ENCODE measurements at places on chromosomes 12 and 14.

- no peak for DNase-seq
Observed at GRCh38 chr12:75747572-75748021, 236.2 kb upstream of the KRR1 start.

DNA sequence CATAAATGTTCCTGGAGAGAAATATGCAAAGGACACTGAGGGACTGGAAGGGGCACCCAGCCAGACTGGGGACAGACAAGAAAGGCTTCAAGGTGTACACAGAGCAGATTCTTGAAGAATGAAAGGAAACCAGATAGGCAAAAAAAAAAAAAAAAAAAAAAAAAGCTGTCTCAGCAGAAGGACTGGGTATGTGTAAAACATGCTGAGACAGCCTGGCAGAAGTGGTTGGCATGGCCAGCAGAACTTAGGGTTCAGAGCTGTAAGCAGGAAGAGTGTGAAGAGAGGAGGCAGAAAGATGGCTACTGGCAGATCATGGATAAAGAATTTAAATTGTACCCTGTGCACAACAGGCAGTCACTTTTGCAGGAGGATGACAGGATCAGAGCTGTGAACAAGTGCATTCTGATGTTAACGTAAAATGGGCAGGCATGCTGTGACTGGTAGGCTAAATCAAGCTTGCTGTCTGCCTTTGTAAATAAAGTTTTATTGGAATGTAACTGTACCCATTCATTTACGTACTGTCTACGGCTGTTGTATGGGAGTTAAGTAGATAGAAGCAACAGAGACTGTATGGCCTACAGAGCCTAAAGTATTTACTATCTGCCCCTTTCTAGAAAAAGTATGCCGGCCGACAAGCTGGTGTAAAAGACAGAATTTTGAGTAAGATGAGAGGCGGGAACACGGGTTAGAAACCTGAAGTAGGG is 42.2 kb downstream of the UBR7 start:
- no peak for DNase-seq

GRCh38 chr14:62307844-62308243 is 545.6 kb downstream of the SNAPC1 start:
- DNase-seq, result no peak

DNA sequence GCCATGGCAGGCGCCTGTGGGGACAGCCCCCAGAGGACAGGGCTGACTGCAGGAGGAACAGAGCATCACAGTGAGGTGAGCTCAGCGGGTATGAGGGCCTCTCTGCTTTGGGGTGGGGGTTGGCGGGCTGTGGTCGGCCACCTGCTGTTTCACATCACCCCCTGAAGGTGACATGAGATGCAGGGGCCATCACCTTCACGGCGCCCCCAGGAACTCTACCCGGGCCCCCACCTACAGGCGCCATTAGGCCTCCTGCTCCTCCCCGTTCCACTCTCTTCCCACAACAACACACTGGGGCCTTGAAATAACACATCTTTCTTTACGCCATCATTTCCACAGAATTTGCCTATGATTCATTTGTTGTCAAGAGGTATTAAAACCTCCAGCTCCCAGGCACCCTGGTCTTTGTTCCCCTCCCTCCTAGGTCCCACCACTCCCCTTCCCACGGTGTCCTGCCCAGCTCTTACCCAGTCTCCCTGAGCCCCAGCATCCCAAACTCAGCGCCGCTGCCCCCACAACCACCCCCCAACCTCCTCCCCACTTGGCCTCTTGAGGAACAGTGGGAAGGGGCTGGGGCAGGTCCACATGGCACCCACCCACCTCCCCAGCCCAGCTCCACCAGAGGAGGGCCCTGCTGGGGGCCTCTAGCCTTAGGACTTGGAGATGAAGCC is 12.7 kb upstream of the HDAC7 start:
- no peak for DNase-seq

DNA sequence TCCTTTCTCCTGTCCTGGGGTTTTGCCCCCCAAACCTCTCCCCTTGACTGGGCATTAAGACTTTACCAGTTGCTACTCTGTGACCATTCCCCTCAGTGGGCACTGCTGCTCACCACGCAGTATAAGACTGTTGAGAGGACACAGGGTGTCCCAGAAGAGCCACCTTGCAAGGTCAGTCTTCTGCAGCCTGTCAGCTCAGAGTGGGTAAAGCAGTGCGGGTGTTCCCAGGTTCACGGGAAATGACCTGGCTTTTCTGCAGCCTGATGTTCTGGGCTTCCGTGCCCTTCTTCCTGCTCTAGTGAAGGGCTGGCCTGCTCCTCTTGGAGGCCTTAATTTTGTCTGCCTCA is 34.2 kb downstream of the KCNA1 start:
- DNase-seq, result no peak

- no peak for DNase-seq
Observed at GRCh38 chr12:77578466-77579220, 252.1 kb upstream of the NAV3 start.

GRCh38 chr12:65634626-65635331 is 189.5 kb upstream of the HMGA2 start:
- no peak for DNase-seq

DNA sequence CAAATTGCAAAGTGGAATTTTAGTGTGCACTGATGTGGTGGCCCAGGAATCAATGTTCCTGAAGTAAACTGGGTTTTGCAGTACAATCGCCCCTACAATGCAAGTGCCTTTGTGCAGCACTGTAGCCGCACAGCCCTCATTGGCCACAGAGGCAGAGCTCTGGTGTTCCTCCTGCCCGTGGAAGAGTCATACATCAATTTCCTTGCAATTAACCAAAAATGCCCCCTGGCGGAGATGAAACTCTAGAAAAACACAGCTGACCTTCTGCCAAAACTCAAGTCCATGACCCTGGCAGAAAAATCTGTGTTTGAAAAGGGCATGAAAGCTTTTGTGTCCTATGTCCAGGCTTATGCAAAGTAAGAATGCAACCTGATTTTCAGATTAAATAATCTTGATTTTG is 117.9 kb upstream of the PRB2 start:
- no peak for DNase-seq

DNA sequence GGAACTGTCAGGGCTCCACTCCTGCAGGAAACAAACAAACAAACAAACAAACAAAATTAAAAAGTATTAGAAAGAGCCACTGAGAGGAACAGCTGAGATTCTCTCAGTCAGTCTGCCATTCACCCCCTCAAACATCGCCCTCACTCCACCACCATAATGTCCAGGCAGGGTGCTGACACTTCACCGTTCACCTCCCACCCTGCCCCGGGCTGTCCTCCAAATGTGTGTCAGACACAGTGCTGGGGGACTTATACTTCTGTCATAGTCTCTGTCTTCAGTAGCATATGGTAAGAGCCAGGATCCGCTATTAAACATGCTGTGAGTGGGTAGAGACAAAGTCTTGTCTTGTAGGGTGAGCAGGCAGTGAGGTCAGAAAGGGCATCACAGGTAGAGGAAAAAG is 28.3 kb downstream of the KRT18 start:
- DNase-seq, result no peak

DNA sequence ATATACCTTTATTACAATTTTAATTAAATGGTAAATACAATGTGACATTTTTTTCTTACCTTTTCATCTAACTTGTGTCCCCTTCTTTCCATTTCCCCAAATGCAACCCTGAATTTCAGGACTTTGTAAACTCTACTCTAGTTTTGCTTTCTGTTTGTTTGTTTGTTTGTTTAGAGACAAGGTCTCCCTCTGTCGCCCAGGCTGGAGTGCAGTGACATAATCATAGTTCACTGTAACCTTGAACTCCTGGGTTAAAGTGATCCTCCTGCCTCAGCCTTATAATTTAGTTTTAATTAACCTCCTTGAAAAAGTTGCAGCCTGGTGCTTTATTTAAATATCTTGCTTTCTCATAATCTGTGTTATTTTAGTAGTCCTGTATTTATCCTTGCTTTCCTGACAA is 59.0 kb upstream of the MON2 start:
- DNase-seq, result no peak

DNA sequence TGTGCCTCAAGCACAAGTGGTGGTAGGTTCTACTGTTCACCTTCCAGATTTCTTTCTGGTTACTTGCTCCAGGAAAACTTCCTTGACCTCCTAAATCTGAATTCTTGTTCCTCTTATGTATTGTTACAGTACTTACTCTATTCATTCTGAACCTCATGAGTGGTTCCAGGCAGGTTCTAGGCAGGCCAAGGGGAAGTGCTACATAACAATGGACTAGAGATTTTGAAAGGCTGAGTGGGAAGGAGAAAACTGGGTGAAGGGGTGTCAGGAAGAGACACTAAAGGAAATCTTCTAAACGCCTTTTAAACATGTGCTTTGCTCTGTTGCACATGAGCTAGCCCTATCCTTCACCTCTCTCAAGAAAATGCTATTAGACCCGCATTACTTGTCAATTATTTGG is 1.6 kb downstream of the YARS2 start:
- peak; percentile 56 for DNase-seq

GRCh38 chr12:119460876-119461275 is 126.3 kb downstream of the CCDC60 start:
- no peak for DNase-seq

- DNase-seq, result no peak
Observed at GRCh38 chr14:50600849-50601248, 40.9 kb downstream of the ATL1 start.

GRCh38 chr12:84201976-84202375 is 710.6 kb downstream of the SLC6A15 start:
- DNase-seq, result no peak

DNA sequence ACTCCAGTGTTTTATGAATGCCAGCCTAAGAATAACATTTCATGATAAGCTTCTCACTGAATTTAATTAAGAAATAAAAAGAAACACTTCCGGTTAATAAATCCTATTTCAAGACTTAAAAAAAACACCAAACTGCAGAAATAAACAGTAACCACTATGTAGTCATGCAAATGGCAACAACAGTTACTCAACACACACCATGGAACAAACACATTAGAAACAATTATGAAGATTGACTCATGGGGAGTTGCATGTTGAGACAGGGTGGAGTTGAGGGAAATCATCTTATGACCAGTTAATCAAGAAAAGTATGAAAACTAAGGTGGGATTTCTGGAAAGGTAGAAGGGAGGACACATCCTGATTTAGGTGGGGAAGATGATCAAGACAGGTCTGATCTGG is 52.7 kb downstream of the PLBD1 start:
- peak; percentile 5 for DNase-seq

GRCh38 chr14:71183876-71184689 is 276.8 kb downstream of the PCNX1 start:
- no peak for DNase-seq

GRCh38 chr14:32304296-32304695 is 24.8 kb upstream of the AKAP6 start:
- DNase-seq, result no peak

- DNase-seq, result no peak
Observed at GRCh38 chr12:6249580-6249979, 49.4 kb downstream of the CD9 start.

- DNase-seq, result no peak
Observed at GRCh38 chr14:71985538-71986189, 53.4 kb downstream of the RGS6 start.

DNA sequence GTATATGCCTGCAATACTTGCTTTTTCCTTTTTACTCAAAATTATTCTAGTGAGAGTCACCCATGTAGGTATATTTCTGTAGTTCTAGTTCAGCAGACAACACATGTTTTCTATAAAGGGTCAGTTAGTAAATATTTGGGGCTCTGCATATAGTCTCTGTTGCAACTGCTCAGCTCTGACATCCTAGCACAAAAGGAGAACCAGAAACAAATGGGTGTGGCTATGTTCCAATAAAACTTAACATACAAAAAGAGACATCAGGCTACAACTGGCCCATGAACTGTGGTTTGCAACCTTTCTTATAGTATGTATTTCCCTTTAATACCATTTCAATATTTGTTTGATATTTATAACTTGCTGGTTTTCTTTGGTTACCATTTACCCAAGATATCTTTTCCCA is 11.9 kb downstream of the NT5DC3 start:
- DNase-seq, result peak; percentile 30

DNA sequence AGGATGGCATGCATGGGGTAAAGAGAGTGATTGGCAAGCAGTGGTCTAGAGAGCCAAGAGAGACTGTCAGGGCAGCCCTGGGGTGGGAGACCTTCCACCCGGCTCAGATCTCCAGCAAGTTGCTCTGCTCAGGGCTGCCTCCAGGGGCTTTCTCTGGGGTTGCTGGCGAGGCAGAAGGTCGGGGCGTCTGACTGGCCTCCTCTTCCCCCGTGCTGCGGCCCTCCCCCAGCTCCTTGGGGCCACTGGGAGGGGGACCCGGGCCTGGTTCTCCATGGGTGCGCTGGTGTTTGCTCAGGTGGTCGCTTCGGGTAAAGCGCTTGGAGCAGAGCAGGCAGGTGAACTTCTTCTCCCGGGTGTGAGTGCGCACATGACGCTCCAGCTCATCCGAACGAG is 6.6 kb upstream of the AAAS start:
- no peak for DNase-seq

DNA sequence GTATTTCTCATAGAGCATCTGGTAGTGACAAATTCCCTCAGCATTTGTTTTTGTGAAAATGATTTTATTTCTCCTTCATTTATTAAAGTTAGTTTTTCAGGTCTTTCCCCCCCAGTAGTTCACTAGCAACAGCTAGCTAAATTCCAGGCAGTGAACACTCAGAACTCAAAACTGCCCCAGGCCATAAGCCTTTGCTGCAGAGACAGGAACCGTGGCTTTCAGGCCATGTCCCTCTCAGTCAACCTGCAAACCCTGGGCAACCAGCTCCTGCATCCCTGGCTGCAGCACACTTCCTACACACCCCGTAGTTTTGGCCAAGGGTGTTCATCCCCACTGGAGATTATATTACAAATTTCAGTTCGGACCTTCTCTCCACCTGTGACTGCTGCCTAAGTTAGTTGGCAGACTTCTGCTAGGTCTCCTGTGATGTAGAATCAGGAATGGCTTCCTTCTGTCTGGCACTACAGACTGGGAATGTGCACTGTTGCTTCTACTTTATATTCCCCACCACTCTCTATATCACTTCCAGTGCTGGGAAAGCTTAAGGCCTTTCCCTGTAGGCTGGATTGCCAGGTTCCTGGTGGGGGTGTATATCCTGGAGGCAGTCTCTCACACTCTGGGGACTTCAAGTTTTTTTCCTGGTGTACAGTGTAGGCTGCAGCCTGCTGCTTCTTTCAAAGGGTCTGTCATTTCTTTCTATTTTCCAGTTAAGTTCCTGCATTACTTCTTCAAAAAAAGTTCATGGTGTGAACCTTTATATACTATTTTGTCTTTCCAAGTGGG is 924.4 kb upstream of the LRFN5 start:
- no peak for DNase-seq

GRCh38 chr12:82942521-82942920 is 255.8 kb downstream of the TMTC2 start:
- no peak for DNase-seq

- no peak for DNase-seq
Observed at GRCh38 chr12:85188619-85189018, 91.4 kb upstream of the ALX1 start.
